PC-3 (cell line): ENCODE measurements at places on chromosomes 13 and 19. TPM values are rescaled to one million over a fixed set of nuclear protein-coding genes. Genes with fewer than 3 reads are reported as not detected.

Gene NLRP7
- total RNA-seq, result not detected in 2 replicates

Gene TMEM145
- 0.29 and 0.69 TPM in 2 replicates for total RNA-seq

GRCh38 chr19:1017115-1017905, 3.6 kb downstream of the TMEM259 start:
- H3K4me3 ChIP-seq, result peak overlapping the region; percentile 47
- no peaks in the 10 kb centered on the region for H3K36me3 ChIP-seq
- DNase-seq, result peak; percentile 47
- peaks cover 22% of the 10 kb centered on the region for H3K4me1 ChIP-seq
- H3K27ac ChIP-seq, result peak overlapping the region; percentile 37

GRCh38 chr19:6161271-6161850, 25.9 kb downstream of the ACSBG2 start:
- no peak overlapping the region for H3K27ac ChIP-seq
- no peaks in the 10 kb centered on the region for H3K36me3 ChIP-seq
- peak; percentile 82 for DNase-seq
- no peak overlapping the region for H3K4me3 ChIP-seq

Gene AP1M2
- total RNA-seq, result 43.9 and 50.0 TPM in 2 replicates

GRCh38 chr13:21511849-21512248, 52.7 kb upstream of the ZDHHC20 start:
- H3K4me3 ChIP-seq, result no peak overlapping the region
- no peak for DNase-seq
- H3K27me3 ChIP-seq, result no peaks in the 10 kb centered on the region
- H3K4me1 ChIP-seq, result no peaks in the 10 kb centered on the region

Gene MBD3L3
- not detected in 2 replicates for total RNA-seq

GRCh38 chr13:33167491-33167890, 118.1 kb downstream of the STARD13 start:
- H3K4me1 ChIP-seq, result peaks cover 20% of the 10 kb centered on the region
- no peak for DNase-seq
- no peak overlapping the region for H3K27ac ChIP-seq
- H3K27me3 ChIP-seq, result no peaks in the 10 kb centered on the region

Gene RYR1
- not detected in 2 replicates for total RNA-seq

Gene KLK14
- total RNA-seq, result not detected in 2 replicates

Gene NCCRP1
- 2.2 and 6.2 TPM in 2 replicates for total RNA-seq

DNA sequence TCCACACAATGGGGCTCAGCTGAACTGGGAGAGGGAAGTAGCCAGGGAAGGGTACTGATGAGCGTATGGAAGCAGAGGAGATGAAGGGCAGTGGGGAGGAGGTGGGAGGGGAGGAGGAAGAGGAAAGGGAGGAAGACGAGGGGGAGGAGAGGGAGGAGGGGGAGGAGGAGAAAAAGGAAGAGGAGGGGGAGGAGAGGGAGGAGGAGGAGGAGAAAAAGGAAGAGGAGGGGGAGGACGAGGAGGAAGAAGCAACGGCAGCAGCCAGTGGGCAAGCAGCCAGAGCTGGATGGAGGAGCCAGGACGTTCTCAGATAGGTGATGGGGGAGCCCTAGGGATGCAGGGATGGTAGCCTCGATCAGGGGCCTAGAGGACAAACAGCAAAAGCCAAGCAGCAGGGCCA, 5.6 kb downstream of the CERS4 start:
- peaks cover 9% of the 10 kb centered on the region for H3K4me1 ChIP-seq
- H3K27me3 ChIP-seq, result no peaks in the 10 kb centered on the region
- H3K27ac ChIP-seq, result no peak overlapping the region
- no peak for DNase-seq

Gene CEP89
- total RNA-seq, result 9.1 and 17.9 TPM in 2 replicates

GRCh38 chr19:10965398-10965797, 4.6 kb downstream of the SMARCA4 start:
- DNase-seq, result no peak
- peaks cover 5% of the 10 kb centered on the region; the same call in 1 of the 2 replicates for H3K36me3 ChIP-seq
- H3K4me1 ChIP-seq, result peaks cover 15% of the 10 kb centered on the region; the same call in 1 of the 2 replicates
- H3K4me3 ChIP-seq, result no peak overlapping the region
- no peaks in the 10 kb centered on the region for H3K27me3 ChIP-seq
- no peak overlapping the region for H3K27ac ChIP-seq

Gene ITM2B
- 74.6 and 105 TPM in 2 replicates for total RNA-seq

Gene HCN2
- total RNA-seq, result 0.04 and 0.46 TPM in 2 replicates

GRCh38 chr13:34857558-34858325, 84.3 kb upstream of the NBEA start:
- H3K4me1 ChIP-seq, result no peaks in the 10 kb centered on the region; the same call in 1 of the 2 replicates
- H3K4me3 ChIP-seq, result no peak overlapping the region
- no peaks in the 10 kb centered on the region for H3K27me3 ChIP-seq
- H3K27ac ChIP-seq, result no peak overlapping the region
- DNase-seq, result no peak

GRCh38 chr19:45773384-45773783, 4.3 kb upstream of the SIX5 start:
- H3K27ac ChIP-seq, result no peak overlapping the region
- H3K4me3 ChIP-seq, result no peak overlapping the region
- H3K4me1 ChIP-seq, result 0 out of 2 replicates have a peak, but pooled peaks cover 21% of the 10 kb centered on the region
- H3K27me3 ChIP-seq, result no peaks in the 10 kb centered on the region
- no peak for DNase-seq

Gene GET3
- 251 and 264 TPM in 2 replicates for total RNA-seq

GRCh38 chr13:62629618-62630017, 1214.0 kb upstream of the PCDH20 start:
- no peak for DNase-seq
- H3K4me3 ChIP-seq, result no peak overlapping the region
- H3K27ac ChIP-seq, result no peak overlapping the region

Gene OCEL1
- 5.6 and 9.4 TPM in 2 replicates for total RNA-seq

- no peak overlapping the region for H3K4me3 ChIP-seq
- H3K36me3 ChIP-seq, result no peaks in the 10 kb centered on the region
- no peaks in the 10 kb centered on the region for H3K4me1 ChIP-seq
These were observed 21.0 kb upstream of the UFM1 start for GRCh38 chr13:38328699-38329098.

Gene POLRMT
- 60.5 and 80.6 TPM in 2 replicates for total RNA-seq

- H3K27ac ChIP-seq, result peak overlapping the region; percentile 75
- no peaks in the 10 kb centered on the region for H3K27me3 ChIP-seq
- no peaks in the 10 kb centered on the region for H3K36me3 ChIP-seq
- H3K4me1 ChIP-seq, result 0 out of 2 replicates have a peak, but pooled peaks cover 26% of the 10 kb centered on the region
- DNase-seq, result peak; percentile 74
These were observed 641 bp upstream of the SOX21 start for GRCh38 chr13:94712812-94713560.

GRCh38 chr13:41054919-41055619, 6.2 kb upstream of the WBP4 start:
- H3K4me3 ChIP-seq, result no peak overlapping the region
- peak overlapping the region; percentile 10; the same call in 1 of the 2 replicates for H3K27ac ChIP-seq
- peaks cover 27% of the 10 kb centered on the region for H3K4me1 ChIP-seq
- DNase-seq, result no peak
- no peaks in the 10 kb centered on the region for H3K36me3 ChIP-seq

- peak overlapping the region; percentile 85 for H3K27ac ChIP-seq
- peaks cover 19% of the 10 kb centered on the region for H3K4me1 ChIP-seq
- H3K27me3 ChIP-seq, result no peaks in the 10 kb centered on the region
- H3K4me3 ChIP-seq, result no peak overlapping the region
- peaks cover 37% of the 10 kb centered on the region for H3K36me3 ChIP-seq
These were observed 22.2 kb downstream of the PCID2 start for GRCh38 chr13:113186061-113186900.

- H3K36me3 ChIP-seq, result no peaks in the 10 kb centered on the region
- no peaks in the 10 kb centered on the region for H3K27me3 ChIP-seq
- no peak for DNase-seq
- H3K4me3 ChIP-seq, result peak overlapping the region; percentile 98
- no peak overlapping the region for H3K27ac ChIP-seq
These were observed 2.0 kb downstream of the DNAJC3 start for GRCh38 chr13:95678967-95679366.

- H3K4me3 ChIP-seq, result no peak overlapping the region
- peaks cover 11% of the 10 kb centered on the region; the same call in 1 of the 2 replicates for H3K4me1 ChIP-seq
- peak; percentile 70 for DNase-seq
- H3K27ac ChIP-seq, result no peak overlapping the region
- 0 out of 2 replicates have a peak, but pooled peaks cover 3% of the 10 kb centered on the region for H3K27me3 ChIP-seq
These were observed 5.0 kb downstream of the LGALS14 start for GRCh38 chr19:39709026-39709872.

DNA sequence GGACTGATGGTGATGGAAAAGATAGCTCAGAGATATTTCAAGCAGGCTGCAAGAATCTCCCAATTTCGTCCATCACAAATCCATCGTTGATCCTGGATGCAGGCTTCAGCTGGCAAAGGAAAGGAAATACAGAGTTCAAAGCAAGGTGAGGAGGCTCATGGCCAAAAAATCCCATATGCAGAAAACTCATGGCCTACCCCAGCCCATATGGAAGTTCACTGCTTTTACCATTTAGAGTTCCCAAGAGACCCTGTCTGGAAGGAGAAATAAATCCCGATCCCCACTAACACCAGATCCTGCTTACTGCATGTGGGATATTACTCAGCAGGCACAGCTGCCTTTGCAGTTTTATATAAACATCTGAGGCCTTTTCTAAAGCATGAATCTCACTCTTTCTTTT, 412.9 kb upstream of the SPRY2 start:
- no peaks in the 10 kb centered on the region for H3K27me3 ChIP-seq
- no peak overlapping the region for H3K27ac ChIP-seq
- H3K4me1 ChIP-seq, result no peaks in the 10 kb centered on the region

- H3K4me1 ChIP-seq, result peaks cover 21% of the 10 kb centered on the region
These were observed 28.0 kb downstream of the SERP2 start for GRCh38 chr13:44401577-44401976.

DNA sequence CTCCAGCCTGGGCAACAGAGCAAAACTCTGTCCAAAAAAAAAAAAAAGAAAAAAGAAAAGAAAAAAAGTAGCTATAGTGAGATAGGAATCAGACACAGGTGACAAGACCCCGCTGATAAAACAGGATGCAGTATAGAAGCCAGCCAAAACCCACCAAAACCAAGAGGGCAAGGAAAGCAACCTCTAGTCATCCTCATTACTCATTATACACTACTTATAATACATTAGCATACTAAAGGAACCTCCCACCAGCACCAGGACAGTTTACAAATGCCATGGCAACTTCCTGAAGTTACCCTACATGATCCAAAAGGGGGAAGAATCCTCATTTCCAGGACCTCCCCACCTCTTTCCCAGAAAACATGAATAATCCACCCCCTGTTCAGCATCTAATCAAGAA, 35.6 kb upstream of the UBL3 start:
- H3K27me3 ChIP-seq, result no peaks in the 10 kb centered on the region
- no peaks in the 10 kb centered on the region for H3K36me3 ChIP-seq
- no peaks in the 10 kb centered on the region for H3K4me1 ChIP-seq
- no peak for DNase-seq
- H3K4me3 ChIP-seq, result no peak overlapping the region
- no peak overlapping the region for H3K27ac ChIP-seq

GRCh38 chr13:71618159-71618558, 248.8 kb downstream of the DACH1 start:
- no peak overlapping the region for H3K27ac ChIP-seq
- no peak overlapping the region for H3K4me3 ChIP-seq
- no peaks in the 10 kb centered on the region for H3K27me3 ChIP-seq
- H3K36me3 ChIP-seq, result no peaks in the 10 kb centered on the region

GRCh38 chr13:26062853-26063444, 11.1 kb upstream of the SHISA2 start:
- DNase-seq, result peak; percentile 76
- no peak overlapping the region for H3K4me3 ChIP-seq
- 0 out of 2 replicates have a peak overlapping the region, but pooled peaks have one; percentile 40 for H3K27ac ChIP-seq
- no peaks in the 10 kb centered on the region for H3K36me3 ChIP-seq
- no peaks in the 10 kb centered on the region for H3K27me3 ChIP-seq
- H3K4me1 ChIP-seq, result peaks cover 22% of the 10 kb centered on the region

- H3K4me3 ChIP-seq, result no peak overlapping the region
- no peaks in the 10 kb centered on the region for H3K36me3 ChIP-seq
- H3K27ac ChIP-seq, result no peak overlapping the region
- DNase-seq, result no peak
These were observed 136.6 kb upstream of the USP29 start for GRCh38 chr19:56983171-56983570.

DNA sequence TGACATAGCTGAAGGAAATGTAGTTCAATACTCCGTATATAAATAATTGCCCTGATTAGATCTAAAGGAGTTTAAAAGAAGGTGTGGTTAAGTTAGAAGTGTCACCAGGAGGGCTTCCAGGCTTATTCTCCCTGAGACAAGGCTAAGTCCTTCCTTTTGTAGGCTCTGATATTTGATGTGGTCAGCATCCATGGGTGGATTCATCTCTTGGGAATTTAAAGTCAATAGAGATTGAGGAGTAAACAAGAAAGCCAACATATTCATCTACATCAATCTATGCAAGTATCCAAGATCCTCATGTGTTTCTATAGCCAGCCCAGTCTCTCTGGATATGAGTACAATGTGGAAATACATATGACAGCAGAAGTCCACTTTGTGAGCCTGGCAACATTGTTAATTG, 76.8 kb downstream of the KCTD12 start:
- peak overlapping the region; percentile 89 for H3K27ac ChIP-seq
- H3K4me1 ChIP-seq, result peaks cover 15% of the 10 kb centered on the region
- H3K27me3 ChIP-seq, result no peaks in the 10 kb centered on the region
- no peak overlapping the region for H3K4me3 ChIP-seq
- H3K36me3 ChIP-seq, result no peaks in the 10 kb centered on the region

DNA sequence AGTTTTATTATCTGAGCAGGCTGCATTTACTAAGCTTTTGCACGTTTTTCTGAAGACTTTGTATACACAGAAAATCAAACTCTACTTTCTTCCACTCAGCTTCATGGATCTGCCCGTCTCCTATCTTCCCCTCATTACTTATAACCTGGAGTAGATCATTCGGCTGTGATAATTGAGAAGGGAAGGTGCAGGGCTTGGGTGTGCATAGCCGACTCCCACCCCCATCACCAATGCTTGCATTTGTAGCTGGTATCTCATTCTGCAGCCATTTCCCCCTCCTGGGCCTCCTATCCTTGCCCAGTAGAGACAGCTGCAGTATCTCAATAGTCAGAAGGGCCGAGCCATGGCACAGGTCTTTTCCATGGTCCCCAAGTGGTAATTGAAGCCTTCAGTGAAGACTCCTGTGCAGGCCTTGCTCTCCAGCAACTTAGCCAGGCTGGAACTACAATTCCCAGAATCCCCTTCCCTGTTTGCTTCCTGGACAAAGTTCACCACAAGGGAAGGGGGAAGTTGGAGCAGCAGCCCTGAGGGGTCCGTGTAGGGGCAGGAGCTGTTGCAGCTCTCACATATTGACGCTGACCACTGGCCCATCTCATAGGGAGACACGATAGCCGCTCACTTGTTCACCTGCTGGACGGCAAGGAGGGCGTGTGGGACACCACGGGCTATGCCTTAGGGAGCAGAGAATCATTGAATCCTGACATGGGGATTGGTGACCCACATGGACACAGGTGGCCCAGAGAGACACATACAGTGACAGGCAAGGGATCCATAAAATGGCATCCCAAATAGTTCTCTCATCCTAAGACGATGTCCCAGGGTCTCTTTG, 2.1 kb upstream of the SIGLEC8 start:
- no peaks in the 10 kb centered on the region for H3K4me1 ChIP-seq
- H3K4me3 ChIP-seq, result no peak overlapping the region
- peak; percentile 20 for DNase-seq

GRCh38 chr19:28971049-28971448, 241.9 kb downstream of the UQCRFS1 start:
- no peaks in the 10 kb centered on the region for H3K27me3 ChIP-seq
- H3K36me3 ChIP-seq, result no peaks in the 10 kb centered on the region
- H3K4me3 ChIP-seq, result no peak overlapping the region
- no peak overlapping the region for H3K27ac ChIP-seq
- no peaks in the 10 kb centered on the region for H3K4me1 ChIP-seq

Gene PDE4C
- total RNA-seq, result 1.8 TPM in 1 of 2 replicates, not detected in the other

GRCh38 chr13:113977976-113978375, 4.1 kb upstream of the C13orf46 start:
- no peak overlapping the region for H3K27ac ChIP-seq
- no peak overlapping the region for H3K4me3 ChIP-seq
- H3K27me3 ChIP-seq, result no peaks in the 10 kb centered on the region
- DNase-seq, result no peak
- no peaks in the 10 kb centered on the region for H3K36me3 ChIP-seq
- peaks cover 21% of the 10 kb centered on the region for H3K4me1 ChIP-seq

GRCh38 chr19:44810234-44811121, 1.6 kb downstream of the BCAM start:
- no peak overlapping the region for H3K27ac ChIP-seq
- H3K4me3 ChIP-seq, result no peak overlapping the region
- DNase-seq, result no peak
- H3K4me1 ChIP-seq, result peaks cover 28% of the 10 kb centered on the region
